Coronary artery (tissue), 2 donors: ENCODE measurements at places on chromosomes 5 and 9.

DNA sequence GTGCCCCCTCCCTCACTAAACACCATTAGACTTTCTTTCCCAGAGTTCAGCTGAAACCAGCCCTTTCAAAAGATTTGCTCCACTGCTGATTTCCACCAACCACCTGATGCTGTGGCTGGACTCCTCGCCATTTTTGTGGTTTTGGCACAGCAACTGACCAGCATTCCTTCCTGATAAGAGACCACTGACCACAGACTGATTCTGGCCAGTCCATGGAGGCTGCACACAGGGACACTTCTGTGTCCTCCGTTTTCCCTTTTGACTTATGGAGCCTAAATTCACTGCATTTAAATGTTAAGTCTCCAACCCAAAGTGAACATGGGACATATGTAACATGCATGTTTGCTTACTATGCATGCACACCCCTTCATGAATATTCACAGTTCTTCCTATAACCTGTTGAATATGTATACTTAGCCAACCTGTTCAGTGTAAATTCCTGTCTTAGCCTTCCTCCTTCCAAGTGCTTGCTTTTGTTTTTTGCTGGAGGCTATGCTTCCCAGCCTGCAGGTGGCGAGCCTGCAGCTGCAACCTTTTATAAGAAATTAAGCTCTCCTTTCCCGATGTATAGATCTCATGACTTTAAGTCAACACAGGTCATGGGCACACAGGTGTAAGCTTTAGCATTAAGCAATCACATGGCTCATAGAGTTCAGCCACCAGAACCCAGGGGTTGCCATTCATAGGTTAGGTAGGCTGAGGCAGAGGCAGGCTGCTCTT is 78.7 kb downstream of the ACTL7B start:
- DNase-seq, result no peak

DNA sequence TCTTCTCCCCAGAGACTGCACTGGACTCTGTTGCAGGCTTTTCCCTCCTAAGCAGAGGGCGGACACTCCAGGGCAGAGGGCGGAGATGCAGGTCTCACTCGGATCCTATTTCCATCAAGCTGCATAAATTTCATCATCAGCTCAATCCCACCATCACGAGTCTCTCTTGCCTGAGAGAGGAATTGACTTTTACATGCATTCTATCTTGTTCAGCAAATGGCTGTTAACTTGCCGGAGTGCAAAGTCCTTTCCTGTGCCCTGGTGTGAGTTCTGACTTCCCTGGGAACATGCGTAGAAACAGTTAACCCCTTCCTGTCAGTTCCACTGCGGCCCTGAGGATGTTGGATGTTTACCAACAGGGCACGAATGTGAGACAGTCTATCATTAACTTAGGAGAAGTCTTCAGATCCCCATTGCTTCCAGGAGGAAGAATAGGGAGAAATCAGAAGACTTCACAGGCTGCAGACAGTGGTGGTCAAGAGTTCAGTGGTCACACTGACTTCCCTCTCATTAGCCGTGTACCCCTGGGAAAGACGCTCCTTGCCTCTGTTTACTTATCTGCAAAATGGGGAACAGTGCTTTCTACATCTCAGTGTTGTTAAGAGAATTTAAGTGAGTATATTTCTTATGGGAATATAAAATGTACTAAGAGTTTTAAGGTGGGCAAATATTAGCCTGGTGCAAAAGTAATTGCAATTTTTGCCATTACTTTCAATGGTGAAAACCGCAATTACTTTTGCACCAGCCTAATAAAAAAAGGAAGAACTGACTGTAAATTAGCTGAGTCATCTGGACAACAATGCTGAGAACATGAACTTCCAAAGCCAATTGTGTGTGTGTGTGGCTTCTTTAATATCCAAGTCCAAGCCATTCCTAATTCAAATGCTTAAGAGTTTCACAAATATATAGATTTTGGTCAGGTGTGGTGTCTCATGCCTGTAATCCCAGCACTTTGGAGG is 248.0 kb downstream of the DRD1 start:
- DNase-seq, result no peak

- DNase-seq, result no peak
Measured at GRCh38 chr5:9209846-9210492, 335.9 kb downstream of the SEMA5A start.

DNA sequence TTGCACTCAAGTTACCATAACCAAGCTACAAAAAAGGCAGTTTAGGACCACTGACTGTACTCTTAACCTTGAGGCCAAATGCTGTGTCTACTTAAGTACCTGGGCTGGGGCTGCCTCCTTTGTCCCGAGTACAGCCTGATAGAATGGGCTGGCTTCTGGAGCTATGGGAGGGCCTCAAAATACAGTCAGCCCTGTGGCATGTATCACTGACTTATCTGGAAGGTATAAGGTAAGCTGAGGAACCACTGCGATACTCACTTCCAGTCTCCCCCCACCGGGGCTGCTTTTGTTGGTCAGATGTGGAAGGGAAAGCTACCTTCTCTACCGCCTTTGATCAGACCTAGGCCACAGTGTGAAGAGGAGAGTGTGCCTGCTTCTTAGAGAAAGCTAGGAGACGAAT is 404.8 kb downstream of the ARHGEF28 start:
- DNase-seq, result no peak

GRCh38 chr5:112996830-112997374 is 20.3 kb downstream of the DCP2 start:
- no peak for DNase-seq

DNA sequence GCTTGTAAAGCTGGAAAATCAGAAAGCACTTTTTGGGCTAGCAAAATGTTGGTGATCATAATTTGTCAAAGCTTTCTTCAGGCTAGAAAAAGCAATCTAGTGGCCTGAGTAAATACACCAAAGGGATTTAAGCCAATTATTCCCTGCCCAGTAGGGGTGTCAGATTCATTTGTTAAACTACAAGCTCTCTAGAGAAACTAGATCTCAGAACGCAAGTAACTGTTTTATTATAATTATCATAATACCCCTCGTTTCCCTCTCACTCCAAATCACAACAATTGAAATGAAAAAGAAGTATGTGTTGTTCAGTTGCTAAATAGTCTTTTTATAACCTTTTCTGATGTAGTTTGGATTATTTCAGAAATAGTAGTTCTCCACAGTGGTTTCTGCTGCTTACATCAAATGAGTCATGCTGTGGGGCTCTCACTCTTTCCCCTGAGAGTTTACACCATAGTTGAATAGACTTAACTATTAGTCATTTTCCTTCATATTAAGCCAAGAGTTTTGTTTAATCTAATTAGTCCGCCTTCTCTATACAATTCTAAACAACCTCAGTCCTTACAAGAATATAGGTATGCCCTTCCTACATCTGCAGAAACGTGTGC is 918.6 kb upstream of the DMAC1 start:
- DNase-seq, result no peak

GRCh38 chr5:14295610-14296009 is 152.5 kb downstream of the TRIO start:
- no peak for DNase-seq

DNA sequence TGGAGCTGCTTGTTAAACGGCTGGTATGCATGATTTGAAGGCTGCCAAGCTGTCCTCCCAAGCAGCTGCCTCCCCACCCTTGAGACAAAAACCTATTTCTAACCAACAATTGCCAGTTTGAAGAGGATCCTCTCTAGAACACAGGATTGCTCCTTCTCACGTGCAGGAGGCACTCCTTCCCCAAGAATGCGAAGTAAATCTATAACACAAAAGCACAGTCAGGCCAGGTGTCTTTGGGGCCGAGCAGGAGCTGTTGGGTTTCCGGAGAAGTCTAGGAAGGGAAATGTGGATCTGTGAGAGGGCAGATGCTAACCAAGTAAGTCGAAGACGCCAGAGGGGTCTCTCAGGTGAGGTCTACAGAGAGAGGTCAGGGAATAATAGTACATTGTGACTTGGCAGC is 35.4 kb upstream of the GNPDA1 start:
- no peak for DNase-seq
